Liver (tissue), 10 donors: ENCODE measurements at places on chromosomes 2 and 18. TPM values are rescaled to one million over a fixed set of nuclear protein-coding genes. Genes with fewer than 3 reads are reported as not detected.

Gene LIPG
- 30.6 TPM for polyA plus RNA-seq

DNA sequence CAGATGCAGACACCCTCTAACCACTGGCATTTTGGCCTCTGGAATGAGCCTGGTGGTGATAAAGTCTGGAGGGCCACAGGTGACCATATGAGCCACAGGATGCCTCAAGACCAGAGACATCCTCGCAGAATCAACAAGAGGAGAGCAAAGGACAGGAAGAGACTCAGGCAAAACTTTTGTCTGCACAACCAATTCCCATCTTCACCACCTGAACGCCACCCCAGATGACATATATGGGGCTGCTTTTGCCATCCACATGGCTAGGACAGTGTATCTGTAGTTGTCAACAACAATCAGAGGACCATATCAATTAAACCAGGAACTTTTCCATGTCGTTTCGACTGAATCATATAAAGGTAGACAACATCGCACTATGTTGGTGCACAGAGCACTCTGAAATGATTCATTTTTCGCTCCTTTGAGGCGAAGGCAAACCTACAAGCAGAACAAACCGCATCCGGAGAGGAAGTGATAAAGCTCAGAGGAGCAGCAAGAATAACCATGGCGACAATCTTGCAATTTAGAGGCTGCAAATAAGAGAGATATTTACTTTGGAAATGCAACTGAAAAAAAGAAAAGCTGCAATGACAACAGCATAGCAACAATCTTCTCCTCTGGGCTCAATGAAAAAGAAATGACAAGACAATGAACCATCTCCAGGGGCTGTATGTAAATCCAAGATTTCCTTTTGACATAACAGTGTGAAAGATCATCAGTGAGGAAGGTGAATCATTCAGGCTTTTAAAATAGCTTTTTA, 204.5 kb downstream of the ARL4C start:
- no peak for DNase-seq

DNA sequence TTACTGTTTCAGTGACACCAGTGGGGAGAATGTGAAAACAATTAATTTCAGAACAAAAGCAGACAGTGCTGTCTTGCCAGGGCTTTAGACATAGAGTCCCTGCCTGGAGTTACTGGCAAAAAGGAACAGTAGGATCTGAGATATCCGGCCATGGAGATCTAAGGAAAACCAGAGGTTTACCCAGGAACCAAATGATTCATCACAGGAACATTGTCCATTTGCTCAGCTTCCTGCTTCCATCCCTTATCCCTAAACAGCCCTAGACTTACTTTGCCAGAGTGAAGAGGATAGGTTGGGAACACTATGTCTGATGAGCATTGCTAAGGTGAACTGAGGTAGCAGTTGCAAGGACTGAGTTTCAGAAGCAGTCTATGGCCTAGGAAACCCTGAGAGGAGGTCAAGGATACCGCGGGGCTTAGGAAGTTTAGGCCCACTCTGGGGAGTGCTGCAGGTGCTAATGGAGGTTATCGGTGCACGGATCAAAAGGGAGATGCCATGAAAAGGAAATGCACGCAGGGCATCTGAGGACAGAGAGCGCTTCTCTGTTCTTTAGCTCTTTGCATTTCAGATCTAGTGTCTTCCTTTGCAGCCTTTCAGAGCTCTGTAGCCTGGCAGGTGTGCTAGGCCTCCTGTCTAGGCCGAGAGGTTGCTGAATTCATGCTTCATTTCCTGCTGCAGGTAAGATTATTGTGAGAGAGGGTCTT, 223.9 kb downstream of the CDCA7 start:
- no peak for DNase-seq

DNA sequence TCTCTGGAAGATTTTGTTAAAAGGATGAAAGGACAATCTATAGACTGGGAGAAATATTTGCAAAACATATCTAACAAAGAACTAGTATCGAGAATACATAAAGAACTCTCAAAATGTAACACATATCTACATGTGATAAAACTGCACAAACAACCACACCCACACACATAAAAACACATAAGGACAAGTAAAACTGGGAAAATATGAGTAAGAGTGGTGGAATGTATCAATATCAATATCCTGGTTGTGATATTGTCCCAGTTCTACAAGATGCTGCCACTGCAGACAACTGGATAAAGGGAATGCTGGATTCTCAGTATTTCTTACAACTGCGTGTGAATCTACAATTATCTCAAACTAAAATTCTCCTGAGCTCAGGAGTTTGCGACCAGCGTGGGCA, 9.3 kb downstream of the VPS4B start:
- no peak for DNase-seq

DNA sequence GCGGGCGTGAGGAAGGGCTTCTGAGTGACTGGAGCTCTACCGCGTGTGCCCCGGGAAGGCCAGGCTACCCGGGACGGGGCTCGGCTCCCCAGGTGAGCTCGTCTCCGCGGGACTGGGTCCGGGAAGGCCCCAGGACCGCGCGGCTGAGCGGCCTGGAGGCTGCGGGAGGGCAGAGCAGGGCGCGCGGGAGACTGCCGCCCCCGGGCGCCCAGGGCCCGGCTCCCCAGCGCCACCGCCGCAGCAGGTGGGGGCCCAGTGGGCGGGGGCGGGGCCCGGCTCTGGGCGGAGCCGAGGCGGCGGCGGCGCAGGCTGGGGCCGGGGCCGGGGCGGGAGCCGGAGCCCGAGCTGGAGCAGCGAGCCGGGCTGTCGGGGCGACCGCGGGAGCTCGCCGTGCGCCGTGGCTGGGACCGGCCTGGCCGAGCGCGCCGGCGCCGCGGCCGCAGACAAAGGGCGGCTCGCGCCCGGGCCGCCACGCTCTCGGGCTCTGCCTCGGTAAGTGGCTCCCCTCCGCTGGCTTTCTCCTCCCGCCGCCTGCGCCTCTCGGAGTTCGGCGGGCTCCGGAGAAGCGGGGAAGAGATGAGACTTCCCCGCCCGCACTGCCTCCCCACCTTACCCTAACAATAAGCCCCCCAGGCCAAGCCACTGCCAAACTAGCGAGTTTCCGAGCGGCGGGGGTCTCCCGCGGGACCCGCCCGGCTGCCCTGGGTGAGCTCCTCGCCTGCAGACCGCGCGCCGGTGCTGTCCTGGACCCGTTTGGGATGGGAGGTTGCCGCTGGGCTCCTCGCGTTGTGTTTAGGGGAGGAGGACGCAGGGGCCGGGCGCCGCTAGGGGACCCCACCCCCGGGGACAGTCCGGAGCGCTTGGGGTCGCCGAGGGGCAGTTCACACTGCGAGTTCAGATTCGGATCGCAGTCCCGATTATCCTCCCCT, at the start of gene MAPK4:
Gene MAPK4, plus strand, starts transcription at position 336 of the 929 bp plus-strand sequence. CDS start 103,872 bp downstream, outside the sequence.
- DNase-seq, result peak; percentile 36

DNA sequence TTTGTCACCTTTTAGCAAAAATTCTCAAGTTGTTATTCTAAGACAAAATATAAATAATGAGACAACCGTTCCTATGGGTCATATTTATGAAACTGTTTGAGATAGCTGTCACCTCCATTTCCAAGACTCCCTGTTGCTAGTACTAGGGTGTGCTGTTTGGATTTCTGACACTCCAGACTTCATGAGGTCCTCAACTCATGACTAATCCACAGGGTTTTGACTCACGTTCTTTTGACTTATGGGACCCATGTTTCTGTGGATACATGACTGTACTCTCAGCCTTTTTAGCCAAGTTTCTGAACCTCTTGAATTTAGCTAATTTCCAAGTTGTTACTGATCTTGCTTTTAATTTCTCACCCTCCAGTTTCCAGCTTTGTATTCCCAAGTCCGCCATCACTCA, 178.7 kb upstream of the FAM98A start:
- DNase-seq, result no peak

Gene STARD7
- 42.9 TPM for polyA plus RNA-seq

DNA sequence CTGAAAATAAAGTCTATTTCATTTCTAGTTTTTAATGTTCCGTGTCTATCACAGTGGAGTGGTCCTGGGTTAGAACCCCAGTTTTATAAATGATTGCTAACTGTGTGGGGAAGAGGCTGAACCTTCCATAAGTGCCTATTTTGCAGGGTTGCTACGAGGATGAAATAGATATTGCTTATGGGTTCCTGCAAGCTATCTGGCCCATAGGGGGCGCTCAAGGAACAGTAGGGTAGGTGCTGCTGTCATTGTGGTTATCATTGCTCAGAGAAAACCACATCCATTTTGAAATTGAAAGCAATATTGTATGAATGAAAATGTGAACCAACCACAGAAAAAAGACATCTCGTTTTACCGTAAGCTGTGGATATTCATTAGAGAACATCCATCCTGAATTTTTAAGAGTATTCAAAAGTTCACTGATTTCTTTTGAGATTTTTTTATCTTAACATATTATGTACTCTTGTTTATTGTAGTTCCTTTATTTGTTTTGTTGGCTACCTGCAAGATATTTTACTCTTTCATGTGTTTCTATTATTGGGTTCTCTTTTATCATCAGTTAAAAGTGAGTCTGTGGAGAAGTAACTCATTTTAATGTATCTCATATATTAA, 261.6 kb downstream of the NAPG start:
- DNase-seq, result peak; percentile 84

GRCh38 chr2:62382122-62382521, 123.9 kb downstream of the TMEM17 start:
- no peak for DNase-seq

Gene CYP27A1
- 298 TPM for polyA plus RNA-seq

GRCh38 chr18:71899707-71900472, 644.3 kb downstream of the CBLN2 start:
- DNase-seq, result no peak

Gene FARP2
- polyA plus RNA-seq, result 10.7 TPM

Gene GPR75
- 0.35 TPM for polyA plus RNA-seq

GRCh38 chr2:215917953-215918620, 95.3 kb downstream of the MREG start:
- DNase-seq, result no peak

GRCh38 chr2:217079165-217079564, 219.3 kb upstream of the TNP1 start:
- no peak for DNase-seq

- DNase-seq, result no peak
Observed at GRCh38 chr18:42707080-42707479, 408.4 kb downstream of the RIT2 start.

DNA sequence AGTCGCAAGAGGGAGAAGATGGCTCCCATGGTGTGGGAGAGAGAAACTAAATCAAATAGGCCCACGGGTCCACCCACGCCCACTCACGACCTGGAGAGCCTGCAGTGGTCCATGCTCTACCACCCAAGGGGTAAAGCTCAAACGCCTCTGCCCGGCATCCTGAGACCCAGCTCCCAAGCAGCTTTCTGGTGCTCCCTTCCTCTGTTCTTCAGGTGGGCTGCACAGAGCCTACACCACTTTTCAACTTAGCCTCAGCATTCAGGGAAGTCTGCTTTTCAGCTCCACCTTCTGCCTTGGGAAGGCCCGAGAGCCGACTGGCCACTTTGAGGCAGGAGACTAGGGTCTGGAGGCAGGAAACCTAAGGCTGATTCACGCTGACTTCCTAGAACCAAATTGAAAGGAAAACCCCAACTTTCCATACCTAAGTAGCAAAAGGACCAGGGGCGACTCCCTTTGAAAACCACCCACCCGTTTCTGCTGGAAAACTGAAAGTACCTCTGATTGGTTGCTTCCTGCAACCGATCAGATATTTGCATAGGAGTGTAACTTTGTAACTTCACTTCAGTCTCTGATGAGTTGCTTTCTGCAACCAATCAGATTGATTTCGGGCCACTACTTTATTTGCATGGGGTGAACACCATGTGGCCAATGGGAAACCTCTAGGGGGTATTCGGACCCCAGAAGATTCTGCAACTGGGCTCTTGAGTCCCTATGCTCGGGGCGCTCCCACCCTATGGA, 26.8 kb upstream of the SPATA3 start:
- no peak for DNase-seq

DNA sequence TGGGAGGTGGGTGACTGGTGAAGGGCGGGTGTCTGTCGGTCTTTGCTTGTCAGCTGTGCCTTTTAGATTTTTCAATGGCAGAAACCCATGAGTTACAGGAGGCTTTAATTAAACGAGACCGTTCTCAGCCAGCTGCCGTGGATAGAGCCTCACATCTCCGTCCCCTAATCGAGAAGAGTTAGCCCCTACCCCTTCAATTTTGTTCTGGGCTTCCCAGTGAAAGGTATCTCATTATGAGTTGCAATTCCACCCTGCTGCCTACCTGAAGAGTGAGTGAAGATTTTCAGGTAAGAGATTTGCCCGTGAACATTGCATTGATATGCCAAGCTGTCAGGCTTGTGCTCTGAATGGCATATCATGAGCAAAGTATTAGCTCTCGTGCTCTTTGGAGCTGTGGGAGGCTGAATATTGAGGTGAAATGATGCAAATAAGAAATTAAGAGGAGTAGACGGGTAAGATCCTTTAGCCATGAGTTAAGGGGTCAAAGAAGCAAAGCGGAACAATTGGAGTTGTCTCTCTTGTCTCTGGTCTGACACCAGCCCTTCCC, 118.7 kb upstream of the MSTN start:
- DNase-seq, result no peak

GRCh38 chr2:228446734-228447133, 265.2 kb upstream of the SPHKAP start:
- no peak for DNase-seq

Gene TGFBRAP1
- polyA plus RNA-seq, result 3.7 TPM

- no peak for DNase-seq
Observed at GRCh38 chr2:175004730-175004979, 526 bp downstream of the CHN1 start.

DNA sequence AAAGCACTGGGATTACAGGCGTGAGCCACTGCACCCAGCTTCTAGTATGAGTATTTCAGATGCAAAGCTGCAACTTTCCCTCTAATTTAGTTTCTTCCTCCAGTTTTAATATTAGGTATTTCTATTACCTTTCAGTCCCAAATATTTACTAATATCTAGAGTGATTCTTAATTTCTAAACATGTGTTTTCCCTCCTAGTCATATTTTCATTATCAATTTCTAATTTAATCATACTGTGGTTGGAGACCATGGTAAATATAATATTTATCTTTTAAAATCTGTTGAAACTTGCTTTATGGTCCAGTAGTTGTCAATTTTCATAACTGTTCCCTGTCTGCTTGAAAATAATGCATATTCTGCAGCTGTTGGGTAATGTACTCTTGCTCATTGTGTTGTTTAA, 245.9 kb upstream of the REV1 start:
- no peak for DNase-seq

Gene IL1RL1
- polyA plus RNA-seq, result 5.2 TPM

Gene SMAD2
- polyA plus RNA-seq, result 11.8 TPM

DNA sequence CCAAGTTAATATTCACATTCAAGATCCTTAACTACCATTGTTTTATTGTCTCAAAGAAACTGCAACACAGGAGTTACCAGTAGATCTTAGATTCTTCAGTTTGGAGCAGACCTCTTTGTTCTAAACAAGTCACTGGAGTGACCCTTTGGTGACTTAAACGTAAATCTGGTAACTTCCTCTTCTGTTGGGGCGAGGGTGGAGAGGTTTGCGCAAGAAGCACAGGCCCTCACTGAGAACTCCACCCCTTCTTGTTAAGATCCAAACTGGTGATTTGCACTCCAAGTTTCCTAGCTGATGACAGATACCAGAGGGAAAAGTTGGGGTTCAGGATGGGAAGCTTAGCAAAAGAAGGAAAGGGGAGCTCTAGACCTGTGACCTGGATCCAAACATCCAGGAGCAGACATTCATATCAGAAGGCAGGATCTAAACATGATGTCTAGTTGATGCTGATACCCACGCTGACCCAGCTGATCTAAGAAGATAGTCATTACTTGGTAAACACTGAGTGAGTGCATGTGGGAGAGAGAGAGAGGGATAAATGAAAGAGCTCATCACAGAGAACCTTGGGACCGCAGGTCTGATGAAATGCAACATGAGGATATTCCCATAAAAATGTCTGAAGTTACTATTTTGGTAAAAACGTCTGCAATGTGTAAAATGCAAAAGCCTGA, 256.0 kb downstream of the CDH20 start:
- no peak for DNase-seq

- no peak for DNase-seq
Observed at GRCh38 chr2:163734401-163734800, 1.4 kb downstream of the FIGN start.

Gene NTSR2
- polyA plus RNA-seq, result not detected
